ENCODE measurements at places on chromosomes 1 and 21.

DNA sequence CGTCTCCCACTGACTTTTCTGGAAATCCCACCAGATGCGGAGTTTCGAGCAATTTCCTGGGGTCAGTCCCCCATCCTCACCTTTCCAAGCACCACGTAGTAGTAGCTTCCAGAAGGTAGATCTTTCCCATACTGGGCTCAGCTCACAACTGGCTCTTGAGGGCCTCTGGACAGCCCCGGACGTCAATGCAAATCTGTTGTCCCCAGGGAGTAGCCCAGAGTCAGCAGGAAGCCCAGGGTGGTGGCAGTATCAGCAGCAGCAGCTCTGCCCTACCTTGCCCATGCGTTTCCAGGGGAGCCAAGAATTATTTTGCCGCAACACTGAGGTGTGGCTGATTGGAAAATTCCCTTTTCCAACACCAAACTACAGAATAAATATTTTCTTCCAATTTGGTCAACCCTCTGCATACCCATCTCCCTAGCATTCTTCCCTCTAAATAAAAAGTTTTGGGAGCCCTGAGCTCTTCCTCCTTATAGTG lies 70.3 kb downstream of the CD46 start:
- DNase-seq, result no peak

DNA sequence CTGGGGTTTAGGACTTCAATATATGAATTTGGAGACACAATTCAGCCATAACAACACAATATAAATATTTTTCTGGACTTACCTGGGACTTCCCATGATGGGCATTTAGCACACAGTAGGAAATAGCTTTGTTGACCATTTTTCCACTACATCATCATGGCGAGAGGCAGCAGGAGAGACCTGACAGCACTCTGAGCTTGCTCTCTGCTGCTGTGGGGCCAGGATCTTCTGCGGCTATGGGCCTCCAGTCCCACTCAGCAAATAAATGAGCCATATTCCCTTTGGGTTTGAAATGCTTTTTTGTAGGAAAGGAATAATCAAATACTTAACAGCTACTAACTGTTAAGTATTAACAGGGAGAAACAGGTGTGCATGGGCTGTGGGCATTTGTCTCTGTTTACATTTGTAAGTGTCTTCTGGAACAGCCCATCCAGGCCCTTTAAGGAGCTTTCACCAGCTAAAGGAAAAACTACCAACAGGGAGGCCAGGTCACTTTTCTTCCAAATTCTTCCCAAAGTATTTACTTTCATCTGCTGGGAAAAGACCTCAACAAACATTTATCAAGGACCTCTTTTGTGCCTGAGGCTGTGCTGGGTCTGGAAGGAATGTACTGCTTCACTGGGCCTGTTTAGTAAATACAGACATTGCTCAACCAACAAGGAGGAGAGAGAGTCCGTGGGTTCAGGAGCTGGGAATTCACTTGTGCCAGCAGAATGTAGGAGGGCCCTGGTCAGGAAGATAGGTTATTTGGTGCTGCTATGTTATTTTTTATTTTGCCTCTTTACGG lies 133.2 kb downstream of the LRIG2 start:
- DNase-seq, result no peak

- no peak for DNase-seq
Observed at GRCh38 chr1:185534801-185535200, 199.4 kb upstream of the HMCN1 start.

- DNase-seq, result no peak
Observed at GRCh38 chr21:33029975-33030461, 4.3 kb downstream of the OLIG2 start.

DNA sequence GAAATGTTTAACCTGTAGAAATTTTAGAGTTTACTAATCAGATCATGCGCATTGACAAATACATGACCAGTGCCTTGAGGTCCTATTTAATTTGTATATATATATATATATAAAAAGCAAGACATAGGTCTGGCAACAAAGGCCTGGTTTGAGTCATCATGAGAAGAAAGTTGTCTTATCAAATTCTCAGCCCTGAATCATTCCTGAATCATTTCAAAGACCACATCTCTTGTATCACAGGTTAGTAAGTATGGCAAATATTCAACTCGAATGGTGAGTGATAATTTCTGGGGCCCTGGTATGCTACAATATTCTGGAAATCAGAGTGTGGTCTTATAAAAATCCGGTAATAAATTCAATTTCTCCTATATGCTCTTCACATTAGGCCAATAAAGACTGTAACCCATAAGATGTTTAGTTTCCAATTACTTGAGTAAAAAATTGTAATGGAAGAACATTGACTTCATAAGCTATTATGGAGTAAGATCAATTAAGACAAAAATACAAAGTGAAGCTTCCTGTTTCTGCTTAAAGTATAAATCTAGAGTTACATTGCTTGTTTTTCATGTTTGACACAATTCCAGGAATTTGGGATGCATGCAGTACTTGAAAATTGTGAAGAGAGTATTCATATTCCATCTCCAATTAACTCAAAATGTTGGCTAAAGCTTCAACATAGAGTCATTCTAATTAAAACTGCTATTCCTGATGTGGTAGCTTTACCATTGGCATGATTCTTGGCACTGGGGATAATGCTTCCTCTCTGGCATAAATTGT lies 309.4 kb downstream of the BRINP3 start:
- DNase-seq, result no peak

DNA sequence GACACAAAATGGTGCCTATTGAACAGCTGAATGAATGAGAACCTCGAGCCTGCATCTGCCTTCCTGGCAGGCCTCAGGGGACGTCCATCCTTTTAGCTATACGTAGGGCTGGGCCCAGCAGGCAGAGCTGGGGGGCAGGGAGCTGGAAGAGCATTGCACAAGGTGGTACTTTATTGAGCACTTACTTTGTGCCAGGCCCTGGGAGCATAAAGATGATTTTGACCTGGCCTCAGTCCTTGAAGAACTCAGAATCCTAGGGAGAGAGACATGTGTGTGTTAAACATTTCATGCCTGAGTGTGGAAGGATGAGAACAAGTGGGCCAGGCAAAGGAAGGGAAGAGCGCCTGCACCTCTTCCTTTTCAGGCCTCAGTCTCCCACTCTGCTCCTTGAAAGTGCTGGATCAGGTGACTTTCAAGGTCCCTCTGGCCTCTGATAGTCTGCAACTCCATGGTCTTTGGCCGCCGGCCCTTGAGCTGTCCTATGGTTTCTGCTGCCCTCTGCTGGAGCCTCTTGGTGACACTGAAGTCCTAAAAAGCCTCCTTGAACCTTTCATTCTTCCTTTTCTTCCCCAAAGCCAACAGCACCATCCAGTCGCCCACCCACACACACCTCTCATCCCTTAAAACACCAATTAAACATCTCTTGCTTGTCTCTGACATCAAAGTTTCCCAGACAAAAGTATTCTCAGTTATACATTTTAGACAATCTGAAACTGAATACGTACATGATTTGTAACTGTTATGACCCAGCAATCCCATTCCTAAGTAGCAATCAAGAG lies 3.5 kb upstream of the PEAR1 start:
- peak; percentile 80 for DNase-seq

DNA sequence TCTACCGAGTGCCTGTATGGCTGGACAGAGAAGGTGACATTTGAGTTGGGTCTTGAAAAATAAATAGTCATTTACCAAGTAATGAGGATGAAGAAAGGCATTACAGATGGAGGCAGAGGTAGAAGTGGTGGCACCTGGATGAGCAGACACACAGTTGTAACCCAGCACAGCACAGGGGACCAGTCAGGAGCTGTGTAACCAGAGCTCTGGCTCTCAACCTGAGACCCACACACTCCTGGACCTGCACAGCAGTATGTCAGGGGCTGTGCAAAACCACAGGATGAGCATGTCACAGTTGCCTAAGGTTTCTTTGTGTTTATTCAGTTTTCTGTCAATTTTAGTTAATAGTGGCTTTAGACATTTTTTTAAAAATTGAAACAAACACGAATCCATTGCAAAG lies 11.3 kb upstream of the MCOLN3 start:
- no peak for DNase-seq

DNA sequence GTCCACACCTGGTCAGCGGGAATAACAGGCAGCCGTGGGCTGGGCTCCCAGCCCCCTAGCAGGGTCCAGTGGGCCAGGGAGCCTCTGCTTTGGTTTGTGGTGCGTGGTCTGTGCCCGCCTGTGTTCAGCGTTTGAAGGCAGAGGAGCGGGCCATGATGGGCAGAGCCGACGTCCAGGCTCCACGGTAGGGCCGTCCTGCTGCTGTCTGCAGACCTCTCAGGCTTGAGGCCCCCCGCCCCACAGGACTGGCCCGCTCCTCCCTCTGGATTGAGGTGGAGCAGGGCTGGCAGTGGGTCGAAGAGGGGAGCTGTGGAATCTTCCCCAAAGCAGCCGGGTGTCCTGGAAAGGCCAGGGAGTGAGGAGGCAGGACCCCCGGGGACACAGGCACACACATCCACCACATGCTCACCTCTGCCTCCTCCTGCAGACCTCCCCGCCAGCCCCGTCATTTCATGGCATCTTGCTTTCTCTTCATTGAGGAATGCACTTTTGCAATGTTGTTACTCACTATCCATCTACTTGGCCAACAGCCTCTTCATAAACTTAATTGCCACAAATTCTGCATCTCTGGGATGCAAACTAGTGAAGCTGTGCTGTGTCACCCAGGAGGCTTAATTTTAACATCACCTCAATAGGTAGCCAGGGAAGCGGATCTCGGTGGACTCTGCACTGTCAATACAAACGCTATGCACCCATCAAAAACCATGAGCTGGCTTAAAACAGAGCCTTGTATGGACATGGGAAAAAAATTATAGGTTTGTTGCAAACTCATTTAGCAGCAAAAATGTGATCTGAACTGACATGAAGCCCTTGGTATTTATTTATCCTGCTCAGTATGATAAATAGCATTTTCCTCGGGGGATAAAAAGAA lies 85.9 kb downstream of the PDE9A start:
- DNase-seq, result peak; percentile 39

DNA sequence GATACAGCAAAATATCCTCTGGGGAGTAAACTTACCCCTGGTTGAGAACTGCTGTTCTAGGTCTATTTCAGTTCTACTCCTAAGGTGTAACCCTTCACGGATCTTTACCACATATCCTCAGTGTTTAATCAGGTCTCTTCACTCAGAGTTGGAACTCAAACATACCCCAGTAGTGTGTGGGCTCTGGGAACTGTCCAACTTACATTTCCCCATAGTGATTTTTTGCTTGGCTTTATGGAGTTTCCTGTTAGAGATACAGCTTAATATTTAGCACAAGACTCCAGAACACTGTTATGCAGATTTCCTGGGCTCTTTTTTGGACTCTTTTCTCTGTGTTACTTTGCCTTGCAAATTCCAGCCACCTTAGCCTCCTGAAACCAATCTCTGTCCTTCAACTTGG lies 26.7 kb upstream of the LIN9 start:
- DNase-seq, result no peak

DNA sequence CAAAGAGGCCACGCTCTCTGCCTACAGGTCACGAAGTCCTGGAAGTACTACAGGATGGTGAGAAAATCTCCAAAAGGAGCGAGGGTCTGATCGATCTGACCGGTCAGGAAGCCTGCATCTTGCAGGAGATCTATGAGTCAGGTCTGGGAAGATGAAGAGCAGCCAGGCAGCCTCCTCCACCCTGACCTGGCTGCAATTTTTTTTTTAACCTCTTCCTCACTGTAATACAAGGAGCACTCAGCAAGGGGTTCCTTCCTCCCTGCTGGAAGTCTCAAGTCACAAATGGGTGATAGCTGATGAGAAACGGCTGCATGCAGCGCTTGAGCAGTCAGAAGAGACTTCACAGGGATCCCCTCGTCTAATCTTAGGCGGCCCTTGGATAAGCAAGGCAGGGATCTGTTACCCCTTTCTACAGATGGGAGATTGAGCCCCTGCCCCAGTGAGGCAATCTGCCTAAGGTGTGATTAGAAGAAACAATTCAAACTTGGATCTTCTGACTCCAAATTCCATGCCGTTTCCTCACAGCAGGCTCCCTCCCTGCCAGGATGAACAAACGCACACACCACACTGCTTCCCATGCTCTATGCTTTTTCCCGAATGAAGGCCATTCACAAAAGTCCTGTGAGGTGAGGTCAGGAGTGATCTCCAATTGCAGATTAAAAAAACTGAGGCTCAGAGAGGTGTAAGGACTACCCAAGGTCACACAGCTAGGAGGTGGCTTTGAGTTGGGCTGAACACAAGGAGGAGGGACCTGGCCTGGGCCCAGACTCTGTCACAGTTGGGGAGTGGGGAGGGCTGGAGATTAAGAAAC lies 48.3 kb downstream of the ECE1 start:
- DNase-seq, result no peak

DNA sequence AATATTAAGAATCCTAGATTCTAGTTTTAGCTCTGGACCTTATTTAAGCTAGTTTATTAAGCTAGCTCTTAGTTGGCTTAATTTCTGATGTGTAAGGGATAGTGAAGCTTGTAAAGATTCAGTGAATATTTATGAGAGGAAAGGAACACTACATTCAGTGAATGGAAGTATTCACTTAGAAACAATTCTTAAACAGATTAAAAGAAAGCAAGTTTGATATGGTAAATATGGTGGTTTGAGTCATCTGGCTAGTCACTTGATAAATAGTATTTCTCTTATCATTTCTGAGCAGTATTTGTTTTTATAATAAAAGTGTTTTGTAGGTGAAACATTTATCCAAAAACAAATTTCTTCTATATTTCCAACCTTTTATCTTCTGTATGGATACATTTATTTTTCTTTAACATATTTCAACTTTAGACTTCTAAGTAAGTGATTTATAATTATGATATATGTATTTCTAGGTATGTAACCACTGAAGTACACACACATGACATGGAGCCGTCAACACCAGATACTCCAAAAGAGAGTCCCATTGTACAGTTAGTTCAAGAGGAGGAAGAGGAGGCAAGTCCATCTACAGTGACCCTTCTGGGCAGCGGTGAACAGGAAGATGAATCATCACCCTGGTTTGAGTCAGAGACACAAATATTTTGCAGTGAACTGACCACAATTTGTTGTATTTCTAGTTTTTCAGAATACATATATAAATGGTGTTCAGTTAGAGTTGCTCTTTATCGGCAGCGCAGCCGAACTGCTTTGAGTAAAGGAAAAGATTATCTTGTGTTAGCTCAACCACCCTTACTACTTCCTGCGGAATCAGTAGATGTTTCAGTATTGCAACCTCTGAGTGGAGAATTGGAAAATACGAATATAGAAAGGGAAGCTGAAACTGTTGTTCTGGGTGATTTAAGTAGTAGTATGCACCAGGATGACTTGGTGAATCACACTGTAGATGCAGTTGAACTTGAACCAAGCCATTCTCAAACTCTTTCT lies 55.6 kb downstream of the SUCO start:
- DNase-seq, result no peak

- no peak for DNase-seq
Observed at GRCh38 chr1:201466492-201466891, 2.5 kb downstream of the PHLDA3 start.

GRCh38 chr1:177209357-177209756 lies 38.6 kb downstream of the BRINP2 start:
- DNase-seq, result peak; percentile 81

- DNase-seq, result no peak
Observed at GRCh38 chr21:36212513-36212780, 55.8 kb downstream of the DOP1B start.

Data from NCI-H2227 treated with DMSO at 0.1 percent for 48 hours (cell line).